ENCODE measurements at places on chromosomes 4 and X.

GRCh38 chr4:12852338-12853307 is 631.5 kb downstream of the RAB28 start:
- DNase-seq, result peak; percentile 67

GRCh38 chrX:4315891-4316290 is 602.4 kb upstream of the PRKX start:
- DNase-seq, result no peak

- DNase-seq, result no peak
These were observed 31.7 kb downstream of the PSAPL1 start for GRCh38 chr4:7403001-7403400.

- peak; percentile 11 for DNase-seq
These were observed 45.8 kb downstream of the MGST2 start for GRCh38 chr4:139711461-139711860.

- no peak for DNase-seq
These were observed 1794.9 kb upstream of the TENM3 start for GRCh38 chr4:180448306-180448705.

- DNase-seq, result no peak
These were observed 1388.9 kb downstream of the C4orf33 start for GRCh38 chr4:130484826-130485225.

DNA sequence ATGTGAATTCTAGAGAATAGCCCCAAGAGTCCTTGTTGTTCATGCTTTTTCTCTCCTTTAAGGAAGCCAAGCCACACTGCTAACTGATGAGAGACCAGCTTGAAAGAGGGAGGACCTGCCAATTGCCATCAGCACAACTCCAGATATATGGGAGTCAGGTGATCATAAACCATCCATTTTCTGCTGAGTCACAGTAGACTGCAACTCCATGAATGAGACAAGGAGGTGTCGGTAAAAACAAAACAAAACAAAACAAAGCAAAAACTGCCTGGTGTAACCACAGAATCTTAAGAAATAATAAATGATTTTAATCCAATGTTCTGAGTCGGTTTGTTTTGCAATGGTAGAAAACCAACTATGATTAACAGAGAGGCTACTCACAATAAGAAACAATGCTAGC is 837.3 kb downstream of the PCDH7 start:
- DNase-seq, result no peak

- no peak for DNase-seq
These were observed 1847.0 kb upstream of the PCDH10 start for GRCh38 chr4:131302108-131302507.

GRCh38 chr4:82865592-82865991 is 25.4 kb downstream of the SEC31A start:
- no peak for DNase-seq
